ENCODE measurements at places on chromosomes 13 and 19.

- DNase-seq, result no peak
Measured at GRCh38 chr19:35024095-35024494, 6.2 kb upstream of the SCN1B start.

DNA sequence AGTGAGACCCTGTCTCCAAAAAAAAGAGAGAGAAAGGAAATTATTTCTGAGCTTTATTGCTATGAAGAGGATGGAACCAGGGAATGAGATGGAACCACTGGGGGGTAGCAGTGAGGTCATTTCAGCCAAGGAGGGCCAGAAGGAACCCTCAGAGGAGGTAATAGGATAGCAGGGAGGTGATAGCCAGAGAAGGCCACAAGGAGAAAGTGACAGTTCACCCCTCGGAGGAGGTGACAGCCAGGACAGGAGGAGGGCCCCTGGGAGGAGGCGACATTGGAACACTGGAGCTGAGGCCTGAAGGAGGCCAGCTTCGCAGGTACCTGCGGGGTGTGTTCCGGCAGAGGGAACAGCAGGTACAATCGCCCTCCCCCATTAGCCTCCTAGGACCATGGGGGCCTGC is 675 bp upstream of the PGPEP1 start:
- DNase-seq, result peak; percentile 12

DNA sequence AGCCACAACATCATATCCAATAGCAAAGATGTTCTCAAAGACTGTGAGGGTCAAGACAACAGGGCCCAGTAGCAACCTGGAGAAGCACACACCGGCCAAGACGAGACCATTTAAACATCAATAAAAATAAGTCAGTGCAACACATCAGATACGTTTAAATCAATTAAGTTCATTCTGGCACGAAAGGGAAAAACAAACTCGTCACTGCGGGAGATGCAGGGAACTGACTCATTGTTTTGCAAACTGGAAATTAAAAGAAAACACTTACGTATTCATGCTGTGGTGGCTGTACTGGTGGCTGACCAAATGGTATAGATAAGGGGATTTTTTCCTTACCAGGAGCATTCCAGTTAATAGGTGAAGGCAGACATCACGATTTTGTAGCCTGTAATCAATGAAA is 26.3 kb upstream of the SLC15A1 start:
- DNase-seq, result no peak

DNA sequence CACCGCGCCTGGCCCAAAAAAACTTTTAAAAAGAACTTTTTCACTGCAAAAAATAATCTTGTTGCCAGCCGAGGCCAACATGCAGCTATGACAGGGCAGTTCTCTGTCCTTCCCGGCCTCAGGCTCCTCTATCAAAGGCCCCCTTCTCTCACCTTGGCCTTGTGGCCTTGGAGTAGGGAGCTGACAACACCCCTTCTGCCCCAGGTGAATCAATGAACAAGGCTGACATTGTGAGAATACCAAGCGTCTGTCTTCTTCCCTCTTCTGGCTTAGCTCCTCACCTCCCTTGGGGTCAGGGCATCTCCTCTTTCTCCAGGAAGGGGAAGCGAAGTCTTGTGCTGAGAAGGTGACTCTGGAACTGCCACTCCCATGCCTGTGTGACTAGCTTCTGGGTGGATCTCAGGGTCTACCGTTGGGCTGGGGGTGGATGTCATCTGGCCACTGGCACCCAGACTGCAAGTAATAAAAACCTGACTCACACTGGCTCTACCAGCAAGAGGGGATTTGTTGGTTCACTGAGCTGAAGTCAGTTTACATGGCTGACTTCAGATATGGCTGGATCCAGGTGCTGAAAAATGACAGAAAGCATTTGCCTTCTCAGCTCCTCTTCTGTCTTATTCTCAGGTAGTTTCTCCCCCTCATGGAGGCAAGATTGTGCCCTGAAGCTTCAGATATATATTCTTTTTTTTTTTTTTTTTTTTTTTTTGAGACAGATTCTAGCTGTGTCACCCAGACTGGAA is 6.3 kb downstream of the C19orf38 start:
- DNase-seq, result no peak

GRCh38 chr13:32378012-32378411 is 49.9 kb downstream of the N4BP2L1 start:
- no peak for DNase-seq

- DNase-seq, result no peak
Measured at GRCh38 chr13:49210669-49211068, 9.5 kb upstream of the MLNR start.

- no peak for DNase-seq
Measured at GRCh38 chr19:42568006-42568405, 26.7 kb downstream of the CEACAM8 start.

- peak; percentile 45 for DNase-seq
Measured at GRCh38 chr19:3034656-3035541, 5.8 kb upstream of the TLE2 start.

- DNase-seq, result no peak
Measured at GRCh38 chr19:52584736-52585440, 14.8 kb downstream of the ZNF701 start.

DNA sequence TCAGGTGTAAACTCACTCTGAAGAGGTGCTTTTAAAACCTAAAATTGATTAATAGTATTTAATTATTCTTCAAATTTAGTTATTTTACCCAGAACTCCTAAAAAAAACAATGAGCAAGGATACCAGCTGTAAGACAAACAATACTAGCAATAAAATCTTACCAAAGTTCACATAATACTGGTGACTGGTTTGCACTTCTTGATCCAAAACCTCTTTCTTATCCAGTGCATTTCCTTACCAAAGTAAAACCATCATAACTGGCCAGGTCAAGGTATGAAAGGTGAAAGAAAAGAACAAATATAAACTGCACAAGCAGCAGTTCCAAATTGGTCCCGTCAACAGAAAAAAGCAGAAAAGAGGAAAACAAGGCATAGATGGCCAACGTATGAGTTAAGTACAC is 62.7 kb downstream of the PSPC1 start:
- no peak for DNase-seq

DNA sequence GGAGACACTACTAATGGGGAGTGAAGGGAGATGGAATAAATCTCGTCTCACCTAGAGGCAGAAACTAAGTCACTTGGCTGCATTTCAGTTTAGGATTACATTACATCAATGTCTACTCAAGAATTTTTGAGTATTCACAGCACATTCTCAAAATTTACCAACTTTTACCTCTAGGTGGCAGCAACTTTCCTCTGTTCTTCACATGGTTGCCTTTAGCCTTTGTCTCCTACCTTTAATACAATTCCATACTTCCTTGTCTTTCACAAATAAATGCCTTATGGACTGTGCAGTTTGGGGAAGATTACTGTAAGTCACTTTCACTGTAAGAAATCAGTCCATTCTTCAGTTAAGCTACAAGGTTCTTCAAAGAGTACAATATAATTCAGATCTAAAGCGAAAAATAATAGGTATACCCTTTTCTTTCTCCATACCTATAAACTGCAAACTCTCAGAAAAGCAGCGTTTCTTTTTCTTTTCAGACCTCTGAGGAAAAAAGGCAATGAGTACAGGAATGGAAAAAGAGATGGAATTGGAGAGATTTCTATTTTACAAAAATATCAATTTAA is 379.4 kb downstream of the KLF12 start:
- DNase-seq, result peak; percentile 70

DNA sequence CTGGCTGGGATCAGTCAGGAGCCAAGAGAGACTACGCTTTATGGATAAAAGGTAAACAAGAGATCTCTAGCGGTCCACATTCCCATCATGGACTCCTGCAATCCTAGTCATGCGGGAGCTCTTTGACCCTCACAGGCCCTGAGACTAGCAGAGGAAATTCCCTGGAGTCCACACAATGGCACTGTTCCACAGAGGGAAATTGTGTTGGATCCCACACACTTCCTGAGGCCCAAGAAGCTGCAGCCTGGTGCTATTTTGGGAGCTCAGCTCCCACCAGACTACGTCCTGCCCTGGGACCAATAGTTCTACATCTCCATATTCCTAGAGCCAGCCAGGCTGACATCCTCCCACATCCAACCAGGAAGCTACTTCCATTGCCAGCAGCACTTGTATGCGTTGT is 2358.4 kb downstream of the PCDH9 start:
- no peak for DNase-seq

DNA sequence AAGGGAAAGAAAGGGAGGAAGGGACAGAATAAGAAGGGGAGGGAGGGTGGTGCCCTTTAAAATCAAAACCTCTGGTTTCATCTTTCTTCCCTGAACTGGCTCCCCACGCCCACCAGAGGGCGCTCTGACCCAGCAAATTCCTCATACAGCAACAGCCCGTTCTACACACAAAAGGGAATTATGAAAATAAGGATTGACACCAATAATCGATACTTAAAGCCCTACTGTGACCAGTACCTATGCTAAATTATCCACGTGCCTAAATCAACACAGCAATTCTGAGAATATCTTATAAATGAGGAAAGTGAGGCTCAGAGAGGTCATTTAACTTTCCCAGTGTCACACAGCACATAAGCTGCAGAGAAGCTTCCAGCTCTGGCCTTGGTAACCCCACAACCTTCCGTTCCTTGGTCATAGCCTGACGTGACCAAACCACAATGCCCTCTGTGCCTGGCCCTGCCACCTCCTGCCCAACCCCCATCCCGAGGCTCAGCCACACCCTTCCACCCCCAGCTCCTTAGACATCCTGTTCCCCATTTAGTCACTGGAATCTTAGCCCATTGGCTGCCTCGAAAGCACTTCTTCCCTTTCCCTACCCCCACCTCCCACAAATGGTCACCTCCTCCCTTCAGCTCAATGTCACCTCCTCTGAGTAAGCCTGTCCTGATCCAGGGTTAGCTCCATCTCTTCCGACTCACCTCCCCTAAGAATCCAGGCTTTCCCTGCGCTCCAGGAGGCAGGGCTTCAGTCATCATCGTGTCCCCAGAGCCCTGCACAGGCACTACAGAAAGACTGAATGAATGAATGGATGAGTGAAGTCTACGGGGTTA is 34.2 kb upstream of the PNMA8B start:
- peak; percentile 76 for DNase-seq

DNA sequence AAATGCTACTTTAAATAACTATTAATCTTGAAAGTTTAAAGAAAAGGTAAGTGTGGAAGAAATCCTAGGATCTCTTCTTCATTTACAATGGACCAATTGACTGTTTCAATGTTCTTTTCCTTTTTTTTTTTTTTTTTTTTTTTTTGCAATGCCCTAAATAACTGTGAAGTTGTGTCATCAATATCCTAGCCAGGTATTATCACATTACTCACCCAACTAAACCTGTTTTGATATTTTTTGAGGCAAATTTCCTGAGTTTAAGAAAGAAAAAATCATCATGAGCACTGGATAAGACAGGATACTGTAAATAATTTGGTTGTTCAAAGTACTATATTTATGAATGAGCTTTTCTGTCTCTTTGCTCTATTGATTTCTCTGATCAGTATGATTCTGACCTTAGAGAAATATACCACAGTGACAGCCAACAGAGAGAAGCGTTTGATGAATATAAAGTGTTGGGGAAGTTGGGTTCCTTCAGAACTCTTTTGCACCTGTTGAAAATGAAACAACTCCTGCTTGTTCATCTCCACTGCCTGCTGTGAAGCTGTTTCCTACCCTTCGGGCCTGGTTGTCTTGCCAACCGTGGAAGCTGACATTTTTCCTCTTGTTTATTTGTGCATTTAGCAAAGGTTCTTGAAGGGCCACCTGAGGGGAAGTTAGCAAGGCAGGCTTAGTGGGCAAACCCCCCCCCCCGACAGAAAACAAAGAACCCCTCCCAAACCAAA is 1220.5 kb upstream of the SLC10A2 start:
- no peak for DNase-seq

DNA sequence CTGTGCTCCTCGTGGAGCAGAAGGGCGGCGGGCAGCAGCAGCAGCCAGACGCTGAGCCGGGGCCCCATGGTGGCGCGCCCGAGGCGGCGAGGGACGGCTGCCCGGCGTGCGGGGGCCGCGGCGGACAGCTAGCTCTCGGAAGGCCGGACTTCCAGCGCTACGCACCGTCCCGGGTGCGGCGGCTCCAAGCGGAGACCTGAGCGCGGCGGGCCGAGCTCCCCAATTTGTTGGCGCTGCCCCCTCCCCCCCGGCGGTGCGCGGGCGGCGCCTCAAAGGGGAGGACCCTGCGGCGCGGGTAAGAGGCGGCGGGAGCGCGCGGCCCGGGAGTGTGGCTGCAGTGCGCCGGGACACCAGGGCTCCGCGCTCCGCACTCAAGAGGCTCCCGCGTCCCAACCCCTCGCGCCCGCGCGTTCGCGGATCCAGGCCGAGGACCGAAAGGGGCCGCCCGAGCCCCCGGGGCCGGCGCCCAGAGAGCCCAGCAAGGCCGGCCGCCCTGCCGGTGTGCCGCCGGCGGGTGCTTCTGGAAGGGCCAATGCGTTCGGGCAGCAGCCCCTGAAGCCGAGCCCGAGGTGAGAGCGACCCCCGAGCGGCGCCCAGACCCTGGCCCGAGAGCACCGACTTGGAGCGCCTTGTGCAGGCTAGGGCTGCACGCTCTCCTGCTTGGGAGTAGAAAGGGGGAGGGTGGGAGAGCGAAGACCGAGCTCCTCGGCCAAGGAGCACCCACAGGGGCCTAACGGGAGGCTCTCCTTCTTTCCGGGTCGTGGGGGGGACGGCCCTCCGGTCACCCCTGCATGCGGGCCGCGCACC is at the start of the genes COL4A1 and COL4A2:
TSS of gene COL4A1 (minus strand) at position 198 of the 807 bp plus-strand sequence. CDS start at position 68, 130 bp downstream.
TSS of gene COL4A2 (plus strand) at position 325 of the 807 bp plus-strand sequence. CDS start 620 bp downstream, outside the sequence.
- no peak for DNase-seq

DNA sequence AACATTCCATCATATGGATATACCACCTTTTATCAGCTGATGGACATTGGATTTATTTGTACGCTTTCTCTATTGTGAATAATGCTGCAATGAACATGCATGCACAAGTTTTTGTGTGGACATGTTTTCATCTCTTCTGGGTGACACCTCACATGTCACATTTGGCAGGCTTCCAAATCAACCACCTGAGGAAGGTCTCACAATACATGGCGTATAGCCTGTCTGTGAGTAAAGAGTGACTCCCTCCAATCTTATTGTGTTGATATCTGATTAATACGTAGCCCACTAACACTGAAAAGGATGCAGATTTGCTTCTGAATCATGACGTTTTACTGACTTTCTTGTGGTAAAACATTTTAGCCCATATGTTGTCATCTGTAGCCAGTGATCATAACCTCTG is 61.1 kb downstream of the SLC15A1 start:
- DNase-seq, result no peak

DNA sequence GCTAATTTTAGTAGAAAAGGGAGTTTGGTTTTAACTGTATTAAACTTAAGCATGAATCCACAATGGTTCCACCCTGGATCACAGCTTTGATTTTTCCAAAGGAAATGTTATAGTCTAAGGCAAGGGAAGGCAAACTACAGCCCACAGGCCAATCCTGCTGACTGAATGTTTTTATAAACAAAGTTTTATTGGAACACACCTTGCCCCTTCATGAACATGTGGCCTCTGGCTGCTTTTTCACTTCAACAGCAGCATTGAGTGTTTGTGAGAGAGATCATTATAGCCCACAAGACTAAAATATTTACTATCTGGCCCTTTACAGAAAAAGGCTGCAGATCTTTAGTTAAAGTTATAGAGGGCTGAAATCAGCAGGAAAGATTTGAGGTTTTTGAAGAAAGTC is 198.7 kb downstream of the IRS2 start:
- no peak for DNase-seq

- no peak for DNase-seq
Measured at GRCh38 chr13:57314897-57315520, 148.0 kb downstream of the PRR20E start.

DNA sequence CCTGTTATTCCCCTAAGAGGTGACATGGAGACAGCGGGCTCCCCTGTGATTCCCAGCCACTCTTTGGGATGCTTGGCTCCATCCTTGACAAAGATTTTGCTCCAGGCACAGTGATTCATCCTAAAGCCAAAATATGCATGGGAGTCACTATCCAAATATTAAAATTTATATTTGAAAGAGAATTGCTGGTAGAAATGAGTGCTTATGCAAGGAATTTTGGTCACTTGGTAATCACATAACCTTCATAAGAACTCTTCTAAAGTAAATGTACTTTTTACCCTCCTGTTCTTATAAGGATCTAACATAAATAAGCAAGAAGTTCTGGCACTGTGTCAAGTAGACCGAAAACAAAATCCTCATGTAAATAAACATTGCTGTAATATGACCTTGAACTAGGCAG is 385.8 kb downstream of the ITGBL1 start:
- no peak for DNase-seq
